Activated CD8-positive, alpha-beta memory T cell treated with anti-CD3 and anti-CD28 coated beads for 24 hours (primary cell): ENCODE measurements at places on chromosomes 1 and 21.

- DNase-seq = no peak
Measured at GRCh38 chr1:211343607-211344006, 17.0 kb downstream of the TRAF5 start.

GRCh38 chr1:236021424-236022135, 43.3 kb downstream of the NID1 start:
- no peak for DNase-seq

DNA sequence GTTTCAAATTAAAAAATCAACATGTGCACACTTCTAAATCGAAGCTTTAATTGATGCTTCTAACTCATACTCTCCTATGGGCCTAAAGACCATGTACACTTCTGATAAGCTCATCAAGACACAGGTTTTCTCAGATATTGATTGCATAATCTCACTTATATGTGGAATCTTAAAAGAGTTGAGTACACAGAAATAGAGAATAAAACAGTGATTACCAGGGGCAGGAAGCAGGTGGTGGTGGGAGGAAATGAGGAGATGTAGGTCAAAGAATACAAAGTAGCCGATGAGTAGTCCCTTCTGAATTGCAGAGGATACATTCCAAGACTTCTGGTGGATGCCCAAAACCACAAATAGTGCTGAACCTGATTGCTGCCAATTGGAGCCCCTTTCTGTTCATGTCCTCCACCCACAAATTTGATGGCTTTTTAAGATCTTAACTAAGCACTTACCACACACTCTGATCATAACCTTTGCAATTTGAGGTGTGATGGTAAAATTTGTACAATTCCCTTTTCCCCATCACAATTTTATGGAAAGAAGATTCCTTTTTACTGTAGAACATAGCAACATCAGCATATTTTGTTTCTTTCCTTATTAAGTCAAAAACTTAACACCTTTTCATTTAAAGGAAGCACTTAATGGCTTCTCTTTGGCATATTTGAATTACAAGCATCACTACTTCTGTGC, 3.3 kb upstream of the CD1B start:
- DNase-seq = no peak

- no peak for DNase-seq
Measured at GRCh38 chr1:183911285-183911684, 106.4 kb downstream of the RGL1 start.

- no peak for DNase-seq
Measured at GRCh38 chr1:103516283-103516682, 9.2 kb upstream of the RNPC3 start.

DNA sequence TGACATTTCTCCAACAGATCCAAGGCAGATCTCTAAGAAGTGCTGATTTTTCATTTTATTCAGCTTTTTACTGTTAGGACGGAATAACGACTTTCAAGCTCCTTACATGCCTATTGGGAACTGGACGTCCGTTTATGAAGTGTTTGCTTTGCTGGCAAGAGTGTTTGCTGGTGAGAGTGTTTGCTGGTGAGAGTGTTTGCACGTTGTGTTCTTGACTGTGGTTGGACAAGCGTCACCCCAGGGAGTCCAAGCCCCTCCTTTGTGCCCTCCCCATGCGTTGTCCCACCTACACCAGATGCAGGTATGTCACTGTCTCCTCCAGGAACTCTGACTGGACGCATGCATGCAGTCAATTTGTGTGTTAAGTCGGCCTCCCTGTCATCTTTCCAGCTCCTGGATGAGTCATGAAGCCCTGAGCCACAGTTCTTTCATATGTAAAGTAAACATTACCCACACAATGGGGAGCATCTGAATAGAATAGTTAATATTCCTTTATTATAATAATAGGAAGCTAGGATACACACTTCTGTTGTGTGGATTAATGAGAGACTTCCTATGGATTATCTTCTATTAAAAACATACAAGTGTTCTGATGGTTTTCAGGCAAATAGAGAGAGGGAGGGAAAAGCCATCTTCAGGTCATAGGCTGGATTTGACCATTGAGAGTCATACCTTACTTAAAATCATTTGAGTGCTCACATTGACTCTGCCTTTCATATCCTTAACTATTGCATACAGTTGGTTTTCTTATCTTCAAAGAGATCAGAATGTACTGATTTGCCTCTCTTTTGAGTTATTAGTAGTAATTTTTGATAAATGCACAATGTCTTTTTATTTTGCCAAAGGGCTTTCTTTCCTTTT, 119.2 kb downstream of the GALNT2 start:
- DNase-seq = peak; percentile 61

GRCh38 chr21:20163167-20163566, 835.0 kb upstream of the NCAM2 start:
- DNase-seq = no peak

GRCh38 chr1:13514821-13515220, 1.0 kb upstream of the LRRC38 start:
- no peak for DNase-seq

- no peak for DNase-seq
Measured at GRCh38 chr21:39842741-39843459, 24.3 kb upstream of the PCP4 start.
